NCI-H1417 (cell line): ENCODE measurements at places on chromosomes 6 and 20.

GRCh38 chr6:136822046-136822375 lies 381 bp upstream of the PEX7 start:
- peak; percentile 79 for DNase-seq

GRCh38 chr6:3912361-3913076 lies 63.3 kb downstream of the FAM50B start:
- DNase-seq = no peak

DNA sequence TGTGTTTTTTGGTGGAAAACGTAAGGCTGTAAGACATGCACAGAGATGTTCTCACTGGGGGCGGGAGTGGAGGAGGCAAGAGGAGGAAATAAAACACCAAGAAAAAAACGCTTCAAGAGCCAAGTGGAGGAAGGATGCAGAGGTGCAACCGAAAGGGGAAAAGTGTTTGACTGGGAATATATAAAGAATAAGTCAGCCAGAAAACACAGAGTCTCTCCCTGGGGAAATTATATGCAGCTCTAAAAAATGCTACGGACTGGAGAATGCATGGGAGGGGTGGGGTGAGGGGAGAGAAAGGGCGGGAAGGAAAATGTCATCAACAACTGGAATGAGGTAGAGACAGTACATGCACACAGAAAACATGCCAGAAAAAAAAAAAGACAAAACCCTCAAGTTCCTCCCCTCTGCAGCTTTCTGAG lies 133.5 kb downstream of the SCML4 start:
- DNase-seq = no peak

- no peak for DNase-seq
Observed at GRCh38 chr20:63292292-63292701, 689 bp upstream of the COL20A1 start.

- no peak for DNase-seq
Observed at GRCh38 chr20:41005361-41005729, 23.3 kb upstream of the TOP1 start.

DNA sequence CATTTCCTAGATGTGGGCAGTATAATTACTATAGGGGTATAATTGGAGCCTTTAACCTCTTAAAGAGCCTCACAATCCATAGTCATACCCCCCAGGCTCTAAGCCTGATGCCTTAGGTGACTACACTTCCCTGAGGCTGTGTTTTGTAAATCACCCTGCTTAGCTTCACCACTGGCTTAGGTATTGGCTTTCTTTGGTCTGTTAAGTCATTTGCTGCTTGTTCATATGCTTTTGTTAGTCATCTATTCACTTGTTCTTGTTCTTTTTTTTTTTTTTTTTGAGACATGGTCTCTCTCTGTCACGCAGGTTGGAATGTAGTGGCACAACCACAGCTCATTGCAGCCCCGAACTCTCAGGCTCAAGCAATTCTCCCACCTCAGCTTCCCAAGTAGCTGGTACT lies 26.7 kb downstream of the KAT14 start:
- no peak for DNase-seq

- no peak for DNase-seq
Observed at GRCh38 chr20:50048420-50049166, 64.4 kb downstream of the UBE2V1 start.

DNA sequence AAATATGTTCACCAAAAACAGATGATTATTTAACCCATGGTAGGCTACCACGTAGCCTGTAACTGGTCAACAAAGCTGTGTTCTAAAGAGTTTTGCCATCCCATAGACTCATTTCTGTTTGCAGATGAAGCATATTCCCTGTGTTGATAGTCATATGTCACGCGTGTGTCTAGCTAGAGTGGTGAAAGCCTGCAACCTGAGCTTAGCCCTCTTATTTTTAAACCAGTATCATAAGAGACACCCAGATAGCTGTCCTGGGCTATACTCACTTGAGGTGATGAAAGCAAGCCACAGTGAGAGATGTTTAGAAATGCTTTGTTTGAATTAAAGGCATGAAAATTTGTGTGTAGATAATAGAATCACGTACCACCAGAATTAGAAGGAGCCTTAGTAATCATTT lies 307.8 kb downstream of the ZFAND3 start:
- DNase-seq = no peak

DNA sequence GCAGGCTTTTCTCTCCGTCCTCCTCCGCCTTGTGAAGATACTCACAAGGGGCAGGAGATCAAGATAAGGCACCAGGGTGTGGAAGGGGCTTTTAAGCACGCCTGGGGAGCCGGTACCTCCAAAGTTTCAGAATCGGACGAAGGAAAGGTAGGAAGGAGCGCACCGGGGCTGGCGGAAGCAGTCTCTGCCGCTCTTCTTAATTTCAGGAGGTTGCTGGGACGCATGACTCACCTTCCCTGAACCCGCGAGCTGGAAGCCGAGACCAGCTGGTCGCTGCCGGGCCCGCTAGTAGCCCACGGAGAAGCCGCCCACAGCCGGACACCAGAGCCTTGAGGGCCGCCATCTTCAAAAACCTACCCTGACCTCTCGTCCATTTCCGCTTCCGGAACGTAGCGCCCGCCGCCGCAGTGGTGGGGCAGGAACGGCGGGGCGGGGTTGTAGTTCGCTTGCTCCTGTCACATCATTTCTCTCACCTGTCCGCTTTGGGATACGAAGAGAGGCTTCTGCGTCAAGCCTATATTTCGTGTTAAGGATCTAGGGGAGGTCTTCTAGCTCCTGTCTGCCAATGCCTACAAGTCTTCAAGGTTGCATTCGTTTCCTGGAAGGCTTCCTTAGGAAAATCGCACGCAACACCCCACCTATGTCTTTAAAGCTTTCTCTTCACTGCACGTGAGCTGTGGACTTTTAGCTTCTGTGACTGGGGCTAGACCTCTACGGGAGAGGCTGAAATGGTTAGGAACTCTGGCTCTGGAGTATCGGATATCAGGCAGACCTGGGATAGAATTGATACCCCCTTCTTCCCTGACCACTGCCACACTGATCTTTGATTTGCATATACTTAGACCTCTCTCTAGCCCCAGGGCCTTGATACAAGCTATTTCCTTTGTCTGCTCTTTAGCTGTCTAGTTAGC lies at the start of gene MRPS18A:
TSS of gene MRPS18A (minus strand) at position 355 of the 911 bp plus-strand sequence. CDS start at position 343, 12 bp downstream.
- peak; percentile 72 for DNase-seq

DNA sequence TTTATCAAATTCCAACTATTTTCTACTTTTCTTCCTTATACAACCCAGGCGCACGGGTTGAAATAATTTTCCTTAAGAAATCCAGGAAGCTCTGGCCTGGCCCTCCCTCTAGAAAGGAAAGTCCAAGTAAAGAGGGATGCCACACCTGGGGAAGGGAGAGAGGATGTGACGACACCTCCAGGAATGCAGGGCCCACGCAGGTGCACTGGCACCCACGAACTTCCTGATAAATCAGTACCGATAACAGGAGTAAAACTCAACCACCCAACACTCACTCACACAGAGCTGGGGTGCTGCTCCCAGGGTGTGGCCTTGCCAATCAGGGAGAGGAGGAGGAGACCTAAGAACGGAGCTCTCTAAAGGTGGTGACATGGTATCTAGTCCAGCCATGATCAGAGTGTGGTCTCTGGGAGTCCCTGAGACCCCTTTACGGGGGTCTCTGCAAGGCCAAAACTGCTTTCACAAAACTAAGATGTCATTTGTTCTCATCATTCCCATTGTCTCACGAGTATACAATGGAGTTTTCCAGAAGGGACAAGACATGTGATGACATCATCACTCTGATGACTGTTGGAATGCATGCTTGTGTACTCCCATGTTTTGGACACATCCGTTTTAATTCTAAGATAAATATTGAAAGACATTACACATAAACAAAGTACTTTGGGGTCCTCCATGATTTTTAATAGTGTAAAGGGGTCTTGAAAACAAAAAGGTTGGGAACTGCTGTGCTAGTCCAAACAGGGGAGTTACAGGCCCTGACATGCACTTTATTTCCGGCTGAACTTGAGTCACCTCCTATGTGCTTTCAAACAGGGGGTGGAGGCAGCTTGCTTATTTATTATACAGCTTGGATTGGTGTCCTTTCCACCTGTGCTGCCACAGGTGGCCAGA lies 2.2 kb upstream of the PARD6B start:
- no peak for DNase-seq

DNA sequence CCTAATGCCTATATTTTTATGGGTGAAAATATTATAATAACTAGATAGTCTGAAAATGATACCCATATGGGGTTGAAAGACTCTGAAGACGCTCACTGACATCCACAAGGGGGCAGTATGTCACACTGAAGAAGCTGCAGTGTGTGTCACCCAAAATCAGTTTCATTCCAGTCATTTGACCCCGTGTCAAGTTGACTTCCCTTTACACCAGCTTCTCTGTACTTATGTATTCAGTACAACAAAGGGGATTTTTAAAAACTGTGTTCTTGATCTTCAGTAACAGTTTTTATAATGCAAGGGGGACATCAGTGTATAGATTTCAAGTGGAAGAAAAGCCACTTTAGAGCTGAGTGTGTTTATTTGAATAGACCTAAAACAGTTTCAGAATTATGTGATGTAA lies 19.3 kb downstream of the FAXC start:
- DNase-seq = peak; percentile 30

DNA sequence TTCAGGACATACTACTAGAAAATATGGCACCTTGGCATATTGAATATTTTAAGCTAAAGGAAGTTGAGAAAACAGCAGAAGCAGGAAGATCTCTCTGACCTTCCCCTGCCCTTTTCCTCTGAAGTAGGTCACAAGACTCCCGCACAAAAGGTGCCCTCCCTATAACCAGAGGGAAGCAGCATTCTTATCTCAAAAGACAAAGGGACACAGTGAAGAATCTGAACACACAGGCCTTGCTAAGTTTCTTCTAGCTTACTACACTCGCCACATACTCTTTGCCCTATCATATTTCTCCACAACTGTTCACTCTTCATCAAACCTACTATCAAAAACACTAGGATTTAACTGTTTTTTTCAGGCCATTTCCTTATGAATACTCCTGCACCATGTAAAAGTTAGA lies 151.2 kb downstream of the ELOVL4 start:
- no peak for DNase-seq

GRCh38 chr20:57317789-57318371 lies 11.7 kb upstream of the SPO11 start:
- no peak for DNase-seq

GRCh38 chr20:8244637-8245036 lies 112.6 kb downstream of the PLCB1 start:
- DNase-seq = no peak

- peak; percentile 55 for DNase-seq
Observed at GRCh38 chr6:39092124-39092523, 22.9 kb downstream of the SAYSD1 start.

- DNase-seq = no peak
Observed at GRCh38 chr6:120198033-120198432, 848.5 kb upstream of the MAN1A1 start.

DNA sequence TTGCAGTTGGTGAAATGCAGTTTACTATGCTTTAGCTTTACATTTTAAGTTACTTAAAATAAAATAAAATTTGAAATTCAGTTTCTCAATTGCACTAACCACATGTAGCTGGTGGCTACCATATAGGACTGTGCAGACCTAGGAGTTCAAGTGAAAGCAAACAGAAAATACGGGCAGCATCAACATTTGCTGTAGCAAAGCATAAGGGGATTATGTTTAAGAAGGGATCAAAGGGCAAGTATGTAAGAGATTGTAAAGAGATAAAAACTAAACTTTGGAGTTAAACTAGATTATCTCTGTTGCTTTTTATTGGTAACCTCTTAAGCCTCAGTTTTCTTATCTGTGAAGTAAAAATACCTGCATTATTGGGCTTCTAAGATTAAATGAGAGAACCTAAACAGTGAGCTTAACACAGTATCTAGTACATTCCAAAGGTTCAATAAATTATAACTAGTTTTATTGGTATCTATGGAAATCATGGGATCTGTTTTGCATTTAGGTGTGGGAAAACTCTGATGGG lies 81.2 kb downstream of the SPTLC3 start:
- no peak for DNase-seq

GRCh38 chr20:24823176-24823784 lies 125.8 kb upstream of the CST7 start:
- no peak for DNase-seq

- DNase-seq = no peak
Observed at GRCh38 chr20:19903168-19903811, 113.9 kb upstream of the NAA20 start.

DNA sequence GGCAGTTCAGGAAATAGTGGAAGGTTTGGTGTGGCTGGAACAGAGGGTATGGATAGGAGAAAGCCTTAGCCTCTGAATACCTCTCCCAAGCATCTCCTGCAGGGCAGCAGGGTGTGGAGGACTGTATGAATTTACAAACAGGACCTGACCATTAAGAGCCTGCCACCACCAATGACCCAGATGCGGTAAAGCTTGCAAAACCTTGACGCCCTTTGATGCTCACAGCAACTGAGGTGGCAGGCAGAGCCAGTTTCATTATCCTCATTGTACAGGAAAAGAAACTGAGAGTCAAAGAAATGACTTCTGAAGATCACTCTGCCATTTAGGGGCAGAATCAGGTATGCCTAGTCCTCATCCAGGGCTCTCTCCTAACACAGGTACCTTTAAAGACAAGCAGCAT lies 2.4 kb downstream of the HM13 start:
- no peak for DNase-seq

DNA sequence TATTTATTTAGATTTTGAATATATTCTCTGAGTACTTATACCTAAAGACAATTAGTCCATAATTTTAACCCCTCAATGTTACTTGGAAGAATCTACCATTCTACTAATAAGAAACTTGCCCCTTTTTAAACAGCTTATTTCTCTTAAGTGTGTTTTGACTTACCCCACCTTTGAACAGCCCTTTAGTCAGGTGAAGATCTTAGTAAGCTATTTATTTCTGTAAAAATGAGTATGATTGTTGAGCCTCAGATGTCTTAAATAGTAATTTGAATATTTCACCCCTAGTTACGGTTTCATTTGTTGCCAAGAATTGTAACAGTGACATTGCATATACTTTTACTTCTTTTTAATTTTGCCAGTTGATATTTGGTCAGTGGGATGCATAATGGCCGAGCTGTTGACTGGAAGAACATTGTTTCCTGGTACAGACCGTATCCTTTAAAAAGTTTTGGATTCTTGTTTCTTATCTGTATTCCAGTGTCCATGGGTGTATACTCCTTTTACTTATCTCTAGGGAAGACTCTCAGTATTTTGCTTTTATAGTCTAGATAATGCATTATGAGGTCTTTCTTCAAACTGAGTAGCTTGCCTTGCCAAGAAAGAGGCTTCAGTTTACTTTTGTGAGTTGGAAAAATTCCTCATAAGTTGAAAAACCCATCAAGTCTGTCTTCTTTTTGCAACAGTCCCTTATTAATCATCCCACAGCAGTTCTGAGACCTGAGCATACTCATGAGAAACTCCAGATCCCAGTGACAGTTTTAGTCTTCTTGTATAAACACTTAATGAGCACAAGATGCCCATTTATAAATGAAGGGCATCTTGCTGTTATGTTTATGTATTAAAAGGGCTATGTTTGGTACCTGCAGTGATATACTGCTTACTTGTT lies 48.8 kb downstream of the MAPK14 start:
- DNase-seq = no peak
